Stimulated activated CD8-positive, alpha-beta memory T cell treated with anti-CD3 and anti-CD28 coated beads, Interleukin-4, amount 100 ng/mL, for 4 hours (primary cell): ENCODE measurements at places on chromosomes 3 and 15.
A peak's percentile ranks its signal among the peaks of the same experiment; 100 is the strongest.

- DNase-seq, result no peak
Measured at GRCh38 chr15:68075764-68076385, 21.8 kb downstream of the PIAS1 start.

DNA sequence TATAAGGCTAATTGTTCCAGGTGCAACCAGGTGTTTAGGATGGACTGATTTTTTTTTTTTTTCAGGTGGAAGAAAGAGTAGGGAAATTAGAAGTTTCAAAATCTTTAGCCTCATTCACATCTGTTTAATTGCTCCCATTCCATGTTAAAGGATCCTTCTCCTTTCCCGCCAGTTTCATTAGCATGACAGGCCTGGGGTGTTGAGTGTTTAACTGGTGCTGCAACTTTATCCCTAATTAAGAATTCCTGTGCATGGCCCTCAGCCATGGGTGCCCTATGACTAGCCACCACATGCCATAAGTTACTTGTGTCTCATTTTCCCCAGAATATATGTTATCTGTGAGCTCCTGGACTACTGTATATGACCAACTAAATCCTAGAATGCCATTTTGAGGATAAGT is 501.4 kb downstream of the NSUN3 start:
- DNase-seq, result no peak

- no peak for DNase-seq
Measured at GRCh38 chr3:14592836-14593235, 52.7 kb upstream of the GRIP2 start.

DNA sequence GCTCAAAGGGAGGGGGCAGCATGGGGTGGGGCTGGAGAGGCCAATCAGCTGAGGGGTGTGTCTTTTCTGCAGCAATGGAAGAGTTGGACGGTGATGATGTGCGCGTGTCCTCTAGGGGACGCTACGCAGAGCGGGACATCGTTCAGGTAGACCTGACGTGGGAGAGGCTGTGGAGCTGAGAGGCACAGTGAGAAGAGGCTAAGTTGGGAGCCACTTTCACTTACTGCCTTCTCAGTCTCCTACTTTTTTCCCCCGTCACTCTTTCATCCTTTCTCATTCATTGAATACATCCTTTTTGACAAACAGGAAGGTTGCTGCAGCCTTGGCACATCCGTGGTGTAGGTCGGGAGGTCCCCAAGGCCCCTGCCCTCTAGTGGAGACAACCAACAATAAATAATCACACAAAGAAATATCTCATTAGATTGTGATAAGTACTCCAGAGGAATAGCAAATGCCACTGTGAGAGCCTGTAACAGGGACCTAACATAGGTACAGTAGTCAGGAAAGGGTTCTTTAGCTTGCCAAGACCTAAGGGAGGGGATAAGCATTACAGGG is 4.4 kb upstream of the BRPF1 start:
- no peak for DNase-seq

GRCh38 chr15:65916664-65917406 is 47.5 kb downstream of the RAB11A start:
- DNase-seq, result no peak

DNA sequence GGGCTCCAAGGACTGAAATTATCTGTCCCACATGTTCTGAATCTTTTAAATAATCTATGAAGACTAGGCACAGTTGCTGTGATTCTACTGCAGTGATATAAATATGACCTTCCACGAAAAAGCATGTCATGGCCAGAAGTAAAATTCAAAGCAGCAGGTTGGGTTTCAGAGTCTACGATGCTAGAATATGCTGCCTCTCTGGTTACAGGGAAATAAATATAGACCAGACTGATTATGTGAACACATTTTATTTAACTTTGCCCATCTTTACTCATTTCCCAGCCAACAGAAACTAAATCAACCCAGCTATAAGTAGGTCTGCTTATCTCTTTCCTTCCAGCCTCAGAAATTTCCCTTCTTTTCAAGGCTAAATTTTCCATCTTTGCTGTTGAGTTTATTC is 19.9 kb upstream of the TM6SF1 start:
- DNase-seq, result no peak

DNA sequence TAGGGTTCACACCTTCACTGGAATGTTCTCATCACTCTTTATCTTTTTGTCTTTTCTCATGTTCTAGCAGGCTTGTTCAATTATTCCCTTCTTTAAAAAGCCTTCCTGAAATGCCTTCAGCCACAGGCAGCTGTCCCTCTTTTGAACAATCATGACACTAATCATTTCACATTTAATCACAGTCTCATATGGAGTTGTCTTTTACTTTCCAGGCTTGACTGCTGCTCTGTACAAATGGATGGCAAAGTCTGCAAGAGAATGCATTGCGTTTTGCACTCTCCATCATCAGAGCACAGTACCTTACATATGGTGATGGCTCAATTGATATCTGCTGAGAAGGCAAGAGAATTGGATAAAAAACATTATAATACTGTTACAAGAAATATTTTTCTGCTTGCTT is 529.8 kb downstream of the DIPK2A start:
- no peak for DNase-seq

DNA sequence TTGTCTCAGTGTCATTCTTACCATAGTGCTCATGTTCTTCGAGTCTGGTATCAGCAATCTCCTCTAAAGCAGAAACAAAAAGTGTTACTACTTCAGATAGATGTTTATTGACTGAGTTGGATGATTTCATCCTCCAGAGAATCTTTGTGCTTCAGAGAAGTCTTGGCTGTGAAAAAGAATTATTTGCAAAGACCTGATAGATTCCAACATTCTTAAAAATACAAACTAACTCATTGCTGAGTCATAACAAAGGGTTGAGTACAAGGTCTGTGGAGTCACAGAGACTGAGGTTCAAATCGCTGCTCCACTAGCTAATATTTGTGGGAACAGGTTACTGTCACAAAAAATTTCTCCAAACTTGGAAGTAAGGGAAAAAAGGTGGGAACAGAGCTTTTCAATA is 9.0 kb upstream of the STRIT1 start:
- no peak for DNase-seq

- DNase-seq, result no peak
Measured at GRCh38 chr15:57329582-57330367, 46.5 kb upstream of the CGNL1 start.

GRCh38 chr3:129605922-129606635 is 397 bp downstream of the PLXND1 start:
- DNase-seq, result no peak

- DNase-seq, result no peak
Measured at GRCh38 chr15:22796079-22796478, 9.6 kb downstream of the NIPA1 start.

DNA sequence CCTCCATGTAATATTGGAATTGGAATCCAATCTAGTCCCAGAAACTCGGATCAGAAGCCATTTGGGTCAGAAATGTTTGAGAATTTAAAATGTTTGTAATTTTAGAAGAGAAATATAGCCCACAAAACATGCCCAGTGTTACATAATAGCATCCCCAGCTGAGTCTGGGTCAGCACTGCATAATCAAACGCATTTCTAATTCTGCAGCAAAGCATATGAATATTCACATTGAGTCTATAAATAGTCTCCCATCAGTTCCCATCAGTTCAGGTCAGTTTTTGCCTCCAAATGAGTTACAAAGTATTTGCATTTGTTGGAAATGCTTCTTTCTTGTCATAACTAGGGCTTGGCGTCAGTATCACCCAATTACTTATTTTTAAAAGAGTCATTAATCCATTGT is 383.1 kb downstream of the IL5RA start:
- DNase-seq, result no peak

DNA sequence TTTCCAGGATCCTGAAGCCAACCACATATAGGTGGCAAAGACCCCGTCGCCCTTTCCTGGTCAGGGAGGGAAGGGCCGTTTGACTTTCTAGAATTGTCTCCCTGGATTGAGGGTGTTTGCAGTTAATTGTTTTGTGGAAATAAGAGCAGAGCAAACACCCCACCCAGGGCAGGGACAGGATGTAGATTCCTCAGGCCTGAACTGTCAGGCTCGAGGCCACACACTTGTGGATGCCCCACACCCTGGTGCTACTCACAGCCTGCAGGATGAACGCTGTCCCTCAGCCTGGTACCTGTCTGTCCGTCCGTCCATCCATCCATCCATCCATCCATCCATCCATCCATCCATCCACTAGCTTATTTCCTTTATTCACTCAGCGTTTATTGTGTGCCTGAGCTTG is 29.9 kb upstream of the FLNB start:
- DNase-seq, result no peak

GRCh38 chr3:96991800-96992365 is 177.5 kb downstream of the EPHA6 start:
- DNase-seq, result no peak

- DNase-seq, result no peak
Measured at GRCh38 chr3:72043204-72044133, 258.5 kb upstream of the PROK2 start.

- peak; percentile 7 for DNase-seq
Measured at GRCh38 chr3:100401674-100402041, 319 bp downstream of the LNP1 start.

- no peak for DNase-seq
Measured at GRCh38 chr15:77014132-77015081, 19.5 kb downstream of the PSTPIP1 start.

- no peak for DNase-seq
Measured at GRCh38 chr3:175329373-175329772, 470.2 kb downstream of the NAALADL2 start.

GRCh38 chr15:60426870-60427508 is 29.2 kb upstream of the ANXA2 start:
- no peak for DNase-seq

DNA sequence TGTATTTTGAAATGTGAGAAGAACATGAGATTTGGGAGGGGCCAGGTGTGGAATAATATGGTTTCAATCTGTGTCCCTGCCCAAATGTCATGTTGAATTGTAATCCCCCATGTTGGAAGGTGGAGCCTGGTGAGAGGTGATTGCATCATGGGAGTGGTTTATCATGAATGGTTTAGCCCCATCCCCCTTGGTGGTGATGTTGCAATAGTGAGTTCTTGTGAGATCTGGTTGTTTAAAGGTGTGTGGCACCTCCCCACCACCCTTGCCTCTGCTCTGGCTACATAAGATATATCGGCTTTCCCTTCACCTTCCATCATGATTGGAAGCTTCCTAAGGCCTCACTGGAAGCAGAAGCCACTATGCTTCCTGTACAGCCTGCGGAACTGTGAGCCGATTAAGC is 23.9 kb upstream of the TMEM108 start:
- no peak for DNase-seq

DNA sequence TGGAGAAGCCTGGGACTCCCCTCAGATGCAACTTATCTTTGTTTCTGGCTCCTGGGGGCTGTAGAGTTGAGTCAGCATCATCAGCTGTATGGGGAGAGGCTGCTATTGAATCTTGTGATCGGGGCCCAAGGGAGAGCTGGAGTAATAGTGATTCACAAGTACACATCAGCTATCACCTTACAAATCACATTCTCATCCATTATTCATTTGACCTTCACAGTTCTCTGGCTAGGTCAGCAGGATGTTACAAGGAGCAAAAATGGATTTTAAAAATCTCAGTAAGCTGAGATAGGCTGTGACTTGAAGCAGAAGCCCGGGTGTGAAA is 175.0 kb downstream of the OPA1 start:
- no peak for DNase-seq

DNA sequence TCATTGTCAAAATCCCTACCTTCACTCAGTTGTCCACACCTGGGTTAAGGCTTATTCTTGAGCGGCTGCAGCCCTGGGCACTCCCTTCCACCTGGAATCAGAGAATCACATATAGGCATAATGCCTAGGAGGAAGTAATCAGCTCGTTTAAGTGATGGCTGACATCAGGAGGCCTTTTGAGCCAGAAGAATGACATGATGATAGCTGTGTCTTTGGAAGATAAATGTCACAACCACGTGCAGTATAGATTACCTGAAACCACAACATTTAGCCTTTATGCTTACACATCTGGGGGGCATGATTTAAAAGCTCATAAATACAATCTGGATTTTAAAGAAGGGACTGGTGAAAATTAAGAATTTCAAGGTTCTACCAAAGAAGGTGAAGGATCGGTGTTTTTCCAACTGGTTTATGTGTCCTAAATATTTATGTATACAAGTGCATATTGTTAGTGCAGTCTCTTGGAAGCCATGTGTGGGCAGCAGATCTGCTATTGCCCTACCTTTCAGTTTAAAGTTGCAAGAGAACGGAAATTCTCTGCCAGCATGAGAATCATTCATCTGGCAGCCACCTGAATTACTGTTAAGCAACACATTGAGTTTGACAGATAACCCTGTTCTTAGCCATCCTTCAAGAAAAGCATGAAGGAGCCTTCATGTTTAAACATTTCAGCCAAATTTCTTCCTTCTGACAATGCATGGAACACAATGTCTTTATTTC is 163.4 kb upstream of the NR2E3 start:
- no peak for DNase-seq

DNA sequence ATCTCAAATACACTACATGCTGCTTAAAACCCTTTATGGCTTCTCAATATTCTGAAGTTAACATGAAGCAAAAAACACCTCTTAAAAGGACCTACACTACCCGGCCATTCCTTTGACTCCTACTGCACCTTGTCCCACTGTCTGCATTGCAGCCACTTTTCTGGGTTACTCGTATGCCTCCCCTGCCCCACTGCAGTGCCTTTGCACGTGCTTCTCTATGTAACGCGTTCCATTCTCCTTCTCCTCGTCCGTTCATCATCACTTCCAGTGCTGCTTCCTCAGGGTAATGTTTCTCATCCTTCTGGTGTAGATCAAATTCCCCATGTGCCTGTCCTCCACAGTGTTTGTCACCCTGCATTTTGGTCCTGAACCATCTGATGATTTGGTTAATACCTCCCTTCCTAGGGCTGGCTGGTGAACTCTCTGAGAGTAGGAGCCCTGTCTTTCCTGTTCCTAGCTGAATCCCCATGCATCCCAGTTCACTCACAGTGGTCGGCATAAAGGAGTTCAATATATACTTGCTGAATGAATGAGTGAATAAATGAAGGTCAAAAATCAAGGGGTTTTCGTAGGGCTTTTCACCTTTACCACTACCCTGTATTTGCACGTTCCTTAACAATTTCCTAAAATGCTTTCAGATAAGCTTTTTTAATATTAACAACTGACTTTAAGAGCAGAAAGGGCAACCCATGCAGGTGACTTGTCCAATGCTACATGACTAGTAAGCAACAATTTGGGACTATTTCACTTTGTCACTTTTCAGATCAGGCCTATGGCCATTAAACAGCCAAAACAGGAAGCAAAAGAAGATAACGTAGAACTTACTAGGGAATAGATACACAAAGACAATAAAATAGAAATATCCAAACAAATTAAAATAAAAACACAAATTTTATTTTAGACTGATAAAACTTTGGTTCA is 2.4 kb upstream of the STT3B start:
- DNase-seq, result no peak

GRCh38 chr3:66442254-66443117 is 58.3 kb downstream of the LRIG1 start:
- no peak for DNase-seq

DNA sequence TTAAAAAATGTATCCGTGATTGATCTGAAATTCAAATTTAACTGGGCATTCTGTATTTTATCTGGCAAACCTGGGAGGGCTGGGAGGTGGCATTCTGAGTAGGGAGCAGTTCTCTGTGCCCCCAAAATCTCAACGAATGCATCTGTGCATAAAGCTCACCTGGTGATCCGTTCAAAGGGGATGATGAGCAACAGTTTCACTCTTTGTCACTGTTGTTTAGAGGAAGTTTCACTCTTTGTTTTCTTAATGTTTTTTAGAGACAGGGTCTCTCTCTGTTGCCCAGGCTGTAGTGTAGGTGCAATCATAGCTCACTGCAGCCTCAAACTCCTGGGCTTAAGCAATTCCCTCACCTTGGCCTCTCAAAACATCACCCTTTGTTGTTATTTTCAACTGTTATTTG is 186.7 kb downstream of the SSR3 start:
- no peak for DNase-seq

GRCh38 chr3:177569875-177570657 is 372.8 kb upstream of the TBL1XR1 start:
- no peak for DNase-seq
